ENCODE measurements at places on chromosomes 2 and 18.

GRCh38 chr2:102253140-102253752, 58.1 kb upstream of the IL1RL1 start:
- DNase-seq: no peak

- no peak for DNase-seq
These were observed 68.6 kb downstream of the NABP1 start for GRCh38 chr2:191746346-191747169.

DNA sequence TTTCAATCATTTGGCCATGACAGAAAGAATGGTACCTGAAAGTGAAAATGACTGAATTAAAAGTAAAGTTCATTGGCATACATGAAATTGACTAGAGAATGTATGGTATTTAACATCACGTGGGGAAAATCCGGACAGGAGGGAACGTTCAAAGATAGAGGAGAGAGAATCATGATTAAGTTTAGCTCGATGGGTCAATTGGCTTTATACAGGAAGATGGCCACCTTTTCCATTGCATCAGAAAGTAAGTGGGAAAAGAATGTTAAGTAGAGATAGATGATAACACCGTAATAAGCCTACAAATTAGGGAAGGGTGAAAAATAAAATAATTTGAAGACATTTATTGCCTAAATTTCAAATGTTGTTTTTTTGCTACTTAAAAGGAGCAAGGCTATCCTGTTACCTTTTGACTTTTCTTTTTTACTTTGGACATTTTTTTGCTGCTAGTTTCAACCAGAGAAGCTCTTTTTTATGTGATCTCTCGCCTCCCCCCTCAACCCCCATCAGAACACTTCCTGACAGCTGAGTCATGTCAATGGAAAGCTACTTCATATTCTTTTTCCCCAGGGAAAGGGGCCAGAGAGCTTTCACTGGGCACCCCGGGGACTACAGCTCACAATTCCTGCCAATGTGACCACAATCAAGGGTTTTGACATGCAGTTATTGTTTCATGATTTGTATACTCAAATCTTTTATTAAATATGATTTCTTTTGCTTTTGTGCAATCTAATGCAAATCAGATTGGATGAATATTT, 767 bp upstream of the CCDC102B start:
- no peak for DNase-seq

- DNase-seq: no peak
These were observed 38.9 kb downstream of the METAP1D start for GRCh38 chr2:172038604-172039003.

- DNase-seq: no peak
These were observed 25.8 kb downstream of the CASP10 start for GRCh38 chr2:201208563-201209252.

DNA sequence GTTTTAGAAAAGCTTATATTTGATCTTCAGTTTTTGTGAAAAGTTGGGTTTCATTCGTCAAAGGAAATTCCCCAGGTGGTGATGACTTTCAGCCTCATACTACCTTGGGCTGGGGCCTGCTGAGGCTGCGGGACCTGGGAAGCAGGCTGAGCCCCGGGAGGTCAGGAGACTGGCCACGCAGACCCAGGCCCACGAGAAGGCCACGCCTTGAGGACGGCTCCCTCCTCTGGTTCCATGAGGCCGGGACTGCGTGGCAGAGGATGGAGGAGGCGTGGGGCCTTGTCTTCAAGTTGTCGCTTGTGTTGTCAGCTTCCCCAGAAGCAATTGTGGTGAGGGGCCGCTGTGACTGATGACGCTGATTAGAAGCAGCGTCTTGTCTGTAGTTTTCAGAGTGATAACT, 11.8 kb downstream of the CNDP2 start:
- DNase-seq: no peak

- DNase-seq: peak; percentile 68
These were observed 9.3 kb downstream of the NCK2 start for GRCh38 chr2:105754011-105754410.

DNA sequence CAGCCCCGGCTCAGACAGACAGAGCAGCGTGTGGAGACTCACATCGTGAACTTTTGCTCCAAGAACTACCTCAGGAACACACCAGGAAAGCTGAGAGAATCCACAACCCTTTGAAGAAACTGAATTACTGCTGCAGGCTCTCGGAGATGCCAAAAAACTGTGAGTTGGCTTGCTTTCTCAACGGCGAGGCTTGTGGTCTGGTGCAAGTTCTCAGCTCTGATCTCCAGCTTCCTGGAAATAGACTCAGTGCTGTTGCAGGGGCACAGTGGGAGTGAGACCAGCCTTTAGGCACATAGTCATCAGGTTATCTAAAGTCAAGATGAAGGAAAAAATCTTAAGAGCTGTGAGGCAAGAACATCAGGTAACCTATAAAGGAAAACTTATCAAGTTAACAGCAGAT, 273.7 kb upstream of the LRATD1 start:
- DNase-seq: no peak

GRCh38 chr2:215489288-215489848, 53.5 kb upstream of the FN1 start:
- DNase-seq: no peak

GRCh38 chr2:238422285-238422684, 4.4 kb upstream of the ASB1 start:
- DNase-seq: no peak

- no peak for DNase-seq
These were observed 428.6 kb downstream of the DLGAP1 start for GRCh38 chr18:4026542-4026941.

GRCh38 chr2:132430895-132431294, 14.3 kb downstream of the GPR39 start:
- no peak for DNase-seq

DNA sequence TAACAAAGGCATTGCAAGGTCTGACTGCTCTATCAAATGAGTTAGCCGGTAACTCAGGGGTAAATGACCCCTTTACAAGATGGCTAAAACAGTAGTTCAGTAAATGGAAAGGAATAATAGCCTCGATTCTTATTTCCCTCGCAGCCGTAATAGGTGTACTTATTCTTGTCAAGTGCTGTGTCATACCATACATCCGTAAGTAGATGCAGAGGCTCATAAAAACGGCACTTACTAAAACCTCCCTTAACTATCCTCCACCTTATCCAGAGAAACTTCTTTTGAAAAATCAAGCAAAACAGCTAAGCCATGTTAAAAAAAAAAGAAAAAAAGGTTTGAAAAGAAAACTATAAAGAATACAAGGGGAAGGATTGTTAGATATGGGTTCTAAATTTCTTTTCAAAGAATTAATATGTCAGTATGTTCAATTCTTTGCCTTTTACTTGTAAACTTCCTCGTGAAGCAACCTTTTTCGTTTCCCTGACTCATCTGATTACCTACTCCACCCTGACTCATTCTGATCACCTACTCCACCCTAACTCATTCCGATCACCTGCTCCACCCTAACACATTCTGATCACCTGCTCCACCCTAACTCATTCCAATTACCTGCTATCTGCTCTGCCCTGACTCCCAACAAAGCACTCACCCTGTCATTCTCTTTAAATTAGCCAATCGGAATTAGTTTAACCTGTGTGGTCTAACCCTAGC, 127.5 kb downstream of the SPAG16 start:
- no peak for DNase-seq

DNA sequence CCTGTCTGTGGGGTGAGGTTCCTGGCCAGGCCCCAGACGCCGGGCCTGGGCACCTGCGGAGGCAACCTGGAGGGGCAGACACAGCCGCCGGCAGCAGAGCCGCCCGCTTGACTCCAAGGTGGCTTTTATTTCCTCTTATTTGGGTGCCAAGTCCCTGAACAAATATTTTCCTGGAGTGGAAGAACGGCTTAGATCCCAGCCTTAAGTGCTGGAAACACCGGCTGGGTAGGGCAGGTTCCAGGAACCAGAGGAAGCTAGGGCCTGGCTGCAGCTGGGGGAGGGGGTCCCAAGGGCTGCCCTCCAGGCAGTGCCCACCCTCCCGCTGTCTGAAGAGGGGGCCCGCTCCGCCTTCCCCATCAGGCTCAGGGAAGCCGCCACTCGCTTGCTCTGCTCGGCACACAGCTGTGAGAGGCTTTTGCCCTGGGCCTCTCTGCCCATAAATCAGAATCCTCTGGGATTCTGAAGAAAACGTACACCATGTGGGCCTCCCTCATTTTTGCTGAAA, 28.2 kb downstream of the SDC1 start:
- DNase-seq: no peak

DNA sequence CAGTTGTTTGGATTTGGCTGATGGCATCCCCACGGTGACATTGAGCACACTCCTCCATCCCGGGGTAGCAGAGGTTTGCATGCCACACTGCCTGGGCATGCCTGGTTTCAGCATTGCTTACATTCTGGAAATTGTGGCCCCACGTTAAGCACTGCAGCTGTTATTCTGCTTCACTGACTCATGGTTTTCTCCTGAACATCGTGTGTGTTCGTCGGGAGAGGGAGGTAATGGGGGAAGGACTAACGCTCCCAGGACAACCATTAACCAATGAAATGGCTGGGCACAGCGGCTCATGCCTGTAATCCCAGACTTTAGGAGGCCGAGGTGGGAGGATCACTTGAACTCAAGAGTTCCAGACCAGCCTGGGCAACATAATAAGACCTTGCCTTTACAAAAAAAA, 28.2 kb upstream of the YWHAQ start:
- DNase-seq: no peak

- no peak for DNase-seq
These were observed 103.3 kb downstream of the MYO5B start for GRCh38 chr18:50091509-50092244.

DNA sequence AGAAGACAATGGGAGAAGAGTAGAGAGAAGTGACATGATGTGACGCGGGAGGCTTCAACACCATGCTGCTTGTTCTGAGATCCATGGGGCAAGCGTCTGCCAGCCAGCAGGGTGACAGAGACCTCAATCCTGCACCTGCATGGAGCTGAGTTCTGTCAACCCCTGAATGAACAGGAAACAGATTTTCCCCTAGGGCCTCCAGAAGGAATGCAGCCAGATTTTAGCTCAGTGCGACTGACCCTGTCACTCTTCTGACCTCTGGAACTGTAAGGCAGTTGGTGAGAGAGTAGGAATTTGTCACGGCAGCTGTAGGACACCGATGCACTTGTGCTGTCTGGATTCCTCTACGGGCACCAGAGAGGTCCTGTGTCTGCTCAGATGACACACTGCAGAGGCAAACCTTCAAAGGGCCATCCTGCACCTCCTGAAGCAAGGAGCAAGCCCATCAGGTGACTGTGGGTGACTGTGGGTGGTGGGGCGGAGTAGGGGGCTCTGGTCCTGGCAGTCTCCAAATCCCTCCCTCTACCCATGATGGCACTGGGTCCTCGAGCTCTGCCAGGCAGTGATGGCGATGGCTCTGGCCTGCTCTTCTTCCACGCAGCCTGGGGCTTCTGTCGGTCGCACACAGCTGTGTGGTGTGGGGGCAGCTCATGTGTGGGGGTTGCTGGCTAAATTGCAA, 194.3 kb upstream of the TWIST2 start:
- no peak for DNase-seq

DNA sequence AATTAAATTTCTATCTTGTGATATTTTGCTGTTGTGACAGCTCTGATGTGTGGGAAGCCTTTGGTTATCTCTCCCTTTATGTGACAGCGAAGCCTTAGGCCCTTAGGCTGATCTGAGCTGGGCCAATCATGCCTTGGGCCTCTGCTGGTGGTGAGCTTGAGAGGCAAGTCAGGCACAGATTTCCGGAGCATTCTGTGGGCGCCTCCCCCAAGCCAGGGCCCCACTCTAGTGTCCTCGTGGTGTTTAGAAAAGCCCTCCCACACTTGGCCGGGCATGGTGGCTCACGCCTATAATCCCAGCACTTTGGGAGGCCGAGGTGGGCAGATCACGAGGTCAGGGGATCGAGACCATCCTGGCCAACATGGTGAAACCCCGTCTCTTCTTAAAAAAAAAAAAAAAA, 239.8 kb downstream of the SH3RF3 start:
- DNase-seq: peak; percentile 51

DNA sequence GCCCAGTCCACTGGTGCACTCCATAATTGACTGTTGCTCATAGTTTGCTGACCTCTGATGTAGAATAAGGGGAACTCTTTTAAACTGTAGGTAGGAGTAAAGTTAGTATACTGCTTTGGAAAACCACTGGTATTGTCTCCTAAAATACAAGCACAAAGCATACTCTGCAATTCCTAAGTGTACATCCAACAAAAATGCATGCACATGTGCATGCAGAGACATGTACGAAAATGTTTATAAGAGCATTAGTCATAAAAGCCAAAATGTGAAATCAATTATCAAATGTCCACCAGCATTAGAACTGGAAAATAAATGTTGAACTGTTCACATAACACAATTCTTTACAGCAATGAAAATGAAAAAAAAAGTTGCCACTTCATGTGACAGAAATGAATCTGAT, 39.8 kb upstream of the DDX18 start:
- DNase-seq: no peak

- no peak for DNase-seq
These were observed 547.0 kb downstream of the NUP35 start for GRCh38 chr2:183671233-183671632.

GRCh38 chr2:227703280-227703732, 14.5 kb downstream of the SLC19A3 start:
- no peak for DNase-seq

DNA sequence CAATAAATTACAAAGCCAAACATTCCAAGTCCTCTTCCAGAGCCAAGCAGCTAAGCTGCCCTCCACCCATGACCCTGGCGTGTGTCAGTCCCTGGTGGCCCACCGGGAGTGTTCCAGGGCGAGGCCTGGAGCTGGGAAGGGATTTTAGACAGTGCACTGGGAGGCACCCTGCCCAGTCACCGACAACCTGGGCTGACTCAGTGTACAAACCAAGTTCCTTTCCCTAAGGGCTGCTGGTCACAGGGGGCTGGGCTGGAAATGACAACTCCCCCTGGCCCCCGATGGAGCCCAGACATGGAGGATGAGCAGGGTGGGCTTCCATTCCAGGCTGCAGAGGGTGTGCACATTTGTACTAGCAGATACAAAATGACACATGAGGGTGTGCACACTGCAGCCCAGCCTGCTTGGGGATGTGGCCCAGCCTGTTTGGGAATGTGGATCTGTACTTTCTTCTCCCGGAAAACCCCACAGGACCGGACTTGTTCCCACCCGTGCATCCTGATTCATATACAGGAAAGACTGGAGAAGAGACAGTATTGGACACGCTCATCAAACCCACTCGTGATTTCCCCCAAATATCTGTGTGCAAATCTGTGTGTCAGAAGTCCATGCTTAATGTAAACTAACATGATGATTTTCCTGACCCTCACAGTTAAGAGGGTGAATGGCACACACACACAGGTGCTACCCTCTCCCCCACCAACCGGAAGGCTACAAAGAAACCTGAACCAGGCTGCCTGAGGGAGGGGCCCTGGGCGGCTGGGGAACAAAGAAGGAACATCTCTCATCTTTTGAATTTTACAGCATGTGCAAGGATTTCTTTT, 58.9 kb downstream of the NDUFA10 start:
- peak; percentile 85 for DNase-seq

- no peak for DNase-seq
These were observed 6.1 kb downstream of the PPP4R1 start for GRCh38 chr18:9608298-9608697.

DNA sequence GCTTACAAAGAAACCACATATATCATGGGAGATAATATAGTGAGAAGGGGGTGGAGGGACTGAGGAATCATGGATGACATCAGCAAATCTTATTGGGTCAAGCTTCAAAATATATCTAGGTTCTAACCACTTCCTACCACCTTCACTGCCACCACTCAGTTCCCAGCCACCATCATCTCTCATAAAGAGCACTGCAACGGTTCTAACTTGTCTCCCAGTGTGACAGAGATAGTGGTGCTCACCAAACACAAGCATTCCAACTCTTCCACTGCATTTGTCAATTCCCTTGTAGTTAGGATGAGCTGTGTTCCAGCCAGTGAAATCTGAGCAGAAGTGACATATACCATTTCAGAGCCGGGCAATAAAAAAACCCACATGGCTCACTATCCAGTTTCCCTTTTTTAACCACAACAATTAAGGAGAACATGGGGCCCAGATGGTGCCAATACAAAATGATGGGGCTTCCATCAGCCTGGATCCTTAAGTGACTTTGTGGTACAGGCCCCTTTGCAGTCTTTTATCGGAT, 318.1 kb downstream of the NBAS start:
- no peak for DNase-seq
